ENCODE measurements at places on chromosomes 1 and 21. TPM values are rescaled to one million over a fixed set of nuclear protein-coding genes. Genes with fewer than 3 reads are reported as not detected.

DNA sequence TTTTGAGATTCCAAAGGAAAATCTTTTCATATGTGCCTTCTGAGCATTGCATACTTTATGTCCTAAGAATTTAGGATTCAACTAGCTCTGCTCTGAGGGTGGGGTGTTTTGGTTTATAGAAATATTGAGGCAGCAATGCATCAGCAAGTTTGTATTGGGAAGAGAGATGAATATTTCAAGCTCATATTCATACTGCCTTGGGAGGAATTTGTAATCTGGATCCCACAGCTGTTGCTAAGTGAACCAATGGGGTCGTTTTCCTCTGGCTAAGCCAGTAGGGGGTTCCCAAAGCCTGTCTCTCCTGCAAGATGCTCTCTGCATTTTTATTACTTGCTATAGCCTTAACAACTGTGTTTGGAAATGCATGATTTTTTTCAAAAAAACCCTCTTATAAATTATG is 130.6 kb downstream of the SNX7 start:
- H3K27ac ChIP-seq, result no peak overlapping the region
- no peaks in the 10 kb centered on the region for H3K27me3 ChIP-seq
- H3K36me3 ChIP-seq, result no peaks in the 10 kb centered on the region
- no peak overlapping the region for H3K4me3 ChIP-seq

GRCh38 chr1:161069731-161070270 is at the start of gene ARHGAP30:
Gene ARHGAP30, minus strand, starts transcription at chr1:161069891. Its CDS starts 267 bp downstream, at chr1:161069624.
- DNase-seq, result no peak
- no peak within 1 kb of the TSS for H3K4me3 ChIP-seq
- H3K4me1 ChIP-seq, result no peaks in the 10 kb centered on the region
- 0 out of 2 replicates have a peak, but pooled peaks cover 2% of the 10 kb centered on the region for H3K27me3 ChIP-seq
- no peaks in the 10 kb centered on the region for H3K36me3 ChIP-seq

The NBPF4 gene
- total RNA-seq, result not detected

DNA sequence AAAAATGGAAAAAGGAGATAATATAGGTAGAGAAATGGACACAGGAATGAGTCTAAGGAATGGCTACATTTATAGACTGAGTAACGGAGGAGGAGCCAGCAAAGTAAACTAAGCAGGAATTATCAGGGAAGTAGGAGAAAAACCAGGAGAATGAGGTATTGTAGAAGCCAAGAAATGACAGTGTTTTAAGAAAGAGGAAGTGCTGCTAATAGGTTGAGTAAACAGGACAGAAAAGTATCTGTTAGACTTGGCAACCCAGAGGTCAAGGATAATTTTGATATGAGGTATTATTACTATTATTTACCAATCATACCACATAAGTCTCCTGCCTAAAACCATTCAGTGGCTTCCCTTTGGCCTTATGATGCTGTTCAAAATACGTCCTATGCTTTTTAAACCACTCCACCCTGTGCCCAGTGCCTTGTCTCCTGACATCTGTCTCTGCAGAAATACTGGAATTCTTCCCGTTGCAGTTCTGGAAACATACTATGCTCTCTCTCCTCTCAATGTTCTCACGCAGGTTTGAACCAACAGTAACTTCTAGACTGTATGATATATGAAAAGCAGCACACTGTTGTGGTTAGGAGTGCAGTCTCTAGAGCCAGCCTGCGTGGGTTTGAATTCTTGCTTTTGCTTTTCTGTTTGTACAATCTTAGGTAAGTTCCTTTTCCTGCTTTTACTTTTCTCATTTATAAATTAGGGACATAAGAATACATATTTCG is 24.6 kb upstream of the NEK7 start:
- H3K4me3 ChIP-seq, result no peak overlapping the region
- no peak overlapping the region for H3K27ac ChIP-seq
- H3K27me3 ChIP-seq, result no peaks in the 10 kb centered on the region
- no peaks in the 10 kb centered on the region for H3K4me1 ChIP-seq

The FAM43B gene
- not detected for total RNA-seq

DNA sequence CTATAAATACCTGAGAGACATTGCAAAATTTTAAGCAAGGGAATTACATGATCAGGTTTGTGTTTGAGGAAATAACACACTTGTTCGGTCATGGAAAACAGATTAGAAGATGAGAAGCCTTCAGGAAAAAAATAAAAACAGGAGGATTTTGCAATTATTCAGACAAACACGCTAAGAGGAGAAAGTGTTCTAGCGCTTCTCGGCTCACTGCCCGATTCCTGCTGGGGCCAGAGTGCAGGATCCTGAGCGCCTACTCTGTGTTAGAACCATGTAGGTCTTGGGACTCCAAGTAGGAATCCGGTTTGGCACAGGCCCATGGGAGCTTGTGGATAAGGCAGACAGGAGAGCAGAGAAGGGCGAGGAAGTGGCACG is 8.1 kb upstream of the PRELP start:
- H3K36me3 ChIP-seq, result no peaks in the 10 kb centered on the region
- no peak overlapping the region for H3K4me3 ChIP-seq
- DNase-seq, result no peak
- no peaks in the 10 kb centered on the region for H3K27me3 ChIP-seq
- peaks cover 25% of the 10 kb centered on the region for H3K4me1 ChIP-seq

DNA sequence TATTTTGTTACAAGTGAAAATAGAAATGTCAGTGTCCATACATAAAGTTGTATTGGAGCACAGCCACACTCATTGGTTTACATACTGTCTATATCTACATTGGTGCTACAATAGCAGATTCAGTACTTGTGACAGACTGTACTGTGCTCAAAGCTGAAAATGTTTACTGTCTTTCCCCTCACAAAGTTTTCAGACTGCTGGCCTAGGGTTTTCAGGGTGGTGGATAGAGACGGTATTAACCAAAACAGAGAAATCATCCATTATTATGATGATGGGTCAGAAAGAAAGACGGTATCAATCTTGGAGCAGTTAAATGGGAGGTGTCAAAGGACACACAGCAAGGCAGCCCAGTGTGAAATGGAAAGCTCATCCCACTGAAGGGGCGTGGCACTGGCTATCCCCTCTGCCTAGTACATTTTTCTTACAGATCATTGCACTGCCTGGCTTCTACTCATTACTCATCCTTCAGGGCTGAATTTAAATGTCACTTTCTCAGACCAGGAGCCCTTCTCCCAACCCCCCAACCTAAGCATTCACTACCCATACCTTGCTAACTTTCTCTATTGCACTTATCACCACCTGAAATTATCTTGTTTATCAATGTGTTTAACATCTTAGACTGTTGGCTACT is 10.2 kb downstream of the JAK1 start:
- no peak overlapping the region for H3K27ac ChIP-seq
- no peaks in the 10 kb centered on the region for H3K36me3 ChIP-seq
- DNase-seq, result no peak
- no peaks in the 10 kb centered on the region for H3K27me3 ChIP-seq

The PLEKHM2 gene
- total RNA-seq, result 34.4 TPM

DNA sequence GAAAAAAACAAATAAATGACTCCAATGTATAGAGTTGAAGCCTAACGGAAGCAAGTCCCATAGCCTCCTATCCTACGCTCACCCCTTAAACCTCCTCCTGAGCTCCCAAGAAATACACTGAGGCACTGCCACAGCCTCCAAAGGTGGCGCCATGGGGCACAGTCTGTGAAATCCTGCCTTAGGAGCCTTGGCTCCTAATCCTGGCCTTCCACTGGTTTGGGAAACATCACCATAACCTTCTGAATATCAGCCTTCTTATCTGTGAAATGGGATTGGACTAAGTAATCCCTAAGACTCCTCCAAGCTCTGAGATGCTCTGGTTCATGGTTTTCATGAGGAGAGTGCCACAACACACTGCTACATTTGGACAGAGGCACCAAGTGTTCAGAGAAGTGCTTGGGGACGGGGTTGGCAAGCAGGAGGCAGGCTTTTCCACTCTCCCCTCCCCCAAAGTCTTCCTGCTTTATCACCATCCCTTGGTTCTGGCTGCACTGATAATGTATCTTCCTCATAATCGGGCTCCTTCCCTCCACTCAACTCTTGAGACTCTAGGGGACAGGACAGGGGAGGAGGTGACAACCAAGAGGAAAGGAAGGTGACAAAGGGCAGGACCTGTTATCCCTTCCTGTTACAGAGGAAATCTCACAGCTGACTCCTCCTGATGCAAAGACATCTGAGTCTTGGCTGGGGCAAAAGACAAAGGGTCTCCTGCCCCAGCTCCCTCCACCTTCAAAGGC is 2.7 kb downstream of the SLAMF7 start:
- H3K36me3 ChIP-seq, result no peaks in the 10 kb centered on the region
- no peaks in the 10 kb centered on the region for H3K4me1 ChIP-seq
- H3K27me3 ChIP-seq, result peaks cover 9% of the 10 kb centered on the region
- no peak for DNase-seq
- H3K27ac ChIP-seq, result no peak overlapping the region

DNA sequence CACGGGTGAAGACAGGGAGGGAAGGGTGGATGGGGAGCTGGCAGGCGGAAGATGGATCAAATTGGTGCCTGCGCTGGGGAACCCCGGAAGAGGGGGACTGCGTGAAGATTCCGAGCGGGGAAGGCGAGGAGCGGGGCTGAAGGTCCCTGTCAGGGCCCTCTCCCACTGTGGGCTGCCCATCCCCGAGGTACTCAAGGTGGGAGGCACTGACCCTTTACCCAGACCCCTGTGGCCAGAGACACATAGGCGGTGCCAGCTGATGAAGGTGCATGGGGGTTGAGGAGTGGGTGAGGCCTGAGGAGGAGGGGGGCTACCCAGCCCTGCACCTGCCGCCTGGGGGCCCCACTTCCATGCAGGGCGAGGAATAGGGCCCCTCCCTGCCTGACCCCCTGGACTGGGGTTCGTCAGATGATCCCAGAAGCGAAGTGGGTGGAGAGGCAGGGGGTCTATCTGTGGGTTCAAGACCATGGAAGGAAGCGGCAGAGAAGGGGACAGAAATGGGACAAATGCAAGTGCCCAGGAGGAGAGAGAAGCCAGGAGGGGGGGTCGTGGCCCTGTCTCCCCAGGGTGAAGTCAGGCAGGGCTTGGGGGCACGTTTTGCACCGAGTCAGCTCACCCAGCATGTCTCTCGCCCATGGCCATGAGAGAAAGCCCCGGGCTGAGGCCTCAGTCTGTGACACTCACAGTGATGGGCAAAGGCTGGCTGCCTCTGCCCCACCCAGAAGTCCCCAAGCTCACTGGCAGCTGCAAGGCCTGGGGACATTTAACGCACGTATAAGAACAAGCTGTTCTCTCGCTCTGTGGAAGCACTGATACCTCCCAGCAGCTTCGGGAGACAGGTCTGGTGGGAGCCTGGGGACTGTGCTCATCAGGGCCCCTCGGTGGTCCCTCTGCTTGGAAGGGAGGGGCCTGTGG is 7.0 kb upstream of the MMEL1 start:
- no peak overlapping the region for H3K4me3 ChIP-seq
- peaks cover 14% of the 10 kb centered on the region for H3K4me1 ChIP-seq
- no peak for DNase-seq
- H3K27ac ChIP-seq, result no peak overlapping the region
- no peaks in the 10 kb centered on the region for H3K36me3 ChIP-seq
